ENCODE measurements at places on chromosomes 2 and 18.

DNA sequence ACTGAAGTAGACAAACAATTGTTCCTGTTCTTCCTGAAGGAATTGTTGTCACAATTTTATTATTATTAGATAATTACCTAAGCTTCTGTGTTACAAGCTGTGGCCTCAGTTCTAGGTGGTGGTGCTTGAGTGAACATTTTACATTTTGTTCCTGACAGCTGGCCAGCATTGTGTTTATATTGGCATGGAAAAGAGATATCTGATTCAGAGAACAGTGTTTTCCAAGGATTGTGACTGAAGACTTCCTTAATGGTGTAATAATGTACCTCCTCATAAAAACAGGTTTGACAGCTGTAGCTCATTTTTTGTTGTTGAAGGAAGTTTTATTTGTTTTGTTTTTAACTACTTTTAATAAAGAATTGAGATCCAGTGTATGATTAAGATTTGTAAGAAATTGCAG is 95.2 kb downstream of the EPB41L5 start:
- DNase-seq: no peak

- no peak for DNase-seq
Observed at GRCh38 chr2:158138255-158138654, 36.6 kb downstream of the UPP2 start.

GRCh38 chr2:126973745-126974144 is 75.1 kb downstream of the TEX51 start:
- DNase-seq: no peak

DNA sequence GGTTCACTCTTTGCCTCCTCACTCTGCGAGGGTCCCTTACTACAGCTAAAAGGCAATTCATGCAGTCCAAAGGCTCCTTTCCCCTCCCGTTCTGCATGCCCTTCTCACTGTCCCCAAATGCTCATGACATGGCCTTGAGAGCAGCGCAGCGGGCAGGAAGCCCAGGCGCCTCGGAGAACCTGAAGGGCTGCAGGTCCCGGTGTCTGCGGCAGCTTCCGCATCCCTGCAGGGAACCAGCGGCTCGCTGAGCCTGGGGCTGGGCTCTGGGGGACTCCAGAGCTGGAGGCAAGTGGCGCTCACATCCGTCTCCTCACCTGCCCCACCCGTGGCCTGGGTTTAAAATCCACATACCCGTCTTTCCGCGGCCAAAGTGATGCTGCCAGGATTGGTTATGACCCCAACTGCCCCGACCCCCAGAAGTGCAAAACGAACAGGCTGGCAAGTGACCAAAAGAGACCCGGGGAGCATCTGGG is 462 bp upstream of the CIDEA start:
- no peak for DNase-seq

DNA sequence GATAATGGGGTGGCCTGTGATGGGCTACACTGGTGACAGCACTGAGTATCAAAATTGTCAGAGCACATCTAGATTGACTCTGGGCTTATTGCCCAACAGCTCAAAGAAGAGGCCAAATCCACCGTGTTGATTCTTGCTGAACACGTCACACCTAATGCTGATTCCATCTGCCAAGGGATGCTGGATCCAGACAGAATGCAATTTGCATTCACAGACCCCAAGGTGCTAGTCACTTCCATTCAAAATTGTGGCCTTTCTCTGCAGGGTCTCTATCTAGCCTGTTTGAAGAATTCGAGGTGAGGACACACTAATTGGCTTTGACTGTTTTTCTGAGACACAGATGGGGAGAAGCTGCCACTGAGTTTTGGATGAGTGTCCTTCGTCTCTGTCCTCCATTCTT is 13.5 kb upstream of the GPR39 start:
- DNase-seq: no peak

DNA sequence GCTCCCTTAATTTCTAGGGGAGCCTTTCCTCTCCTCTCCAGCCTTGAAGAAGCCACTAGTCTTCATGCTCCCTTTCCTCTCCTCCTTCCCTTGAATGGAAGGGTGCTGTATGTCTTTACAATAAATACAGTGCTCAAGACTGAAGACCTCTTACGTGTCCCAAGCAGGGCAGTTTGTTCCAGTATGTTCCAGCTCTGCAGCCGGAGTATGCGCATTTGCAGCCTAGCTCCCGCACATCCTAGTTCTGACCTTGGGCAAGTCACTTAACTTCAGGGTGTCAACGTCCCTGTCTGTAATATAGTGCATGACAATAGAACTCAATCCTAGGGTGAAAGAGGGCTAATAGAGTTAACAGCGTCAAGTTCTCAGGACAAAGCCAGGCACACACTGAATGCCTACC is 208.0 kb downstream of the HAUS1 start:
- DNase-seq: no peak

DNA sequence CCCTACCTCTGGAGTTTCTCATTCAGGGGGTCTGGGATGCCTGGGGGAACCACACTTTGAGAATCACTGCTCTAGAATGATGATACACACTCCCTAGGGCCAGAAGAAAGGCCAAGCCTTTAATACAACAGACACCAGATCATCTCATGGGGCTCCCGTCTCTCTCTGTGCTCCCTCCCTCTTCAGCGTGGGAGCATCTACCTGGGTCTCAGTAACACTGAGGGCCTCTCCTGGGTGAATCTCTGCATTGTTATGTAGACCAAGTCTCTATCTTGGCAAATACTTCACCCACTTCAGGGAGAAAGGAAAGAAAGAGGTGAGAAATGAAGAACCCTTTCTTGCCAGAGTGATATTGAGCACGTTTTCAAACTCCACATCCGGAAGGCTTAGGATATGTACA is 146.8 kb upstream of the MSH6 start:
- DNase-seq: no peak

DNA sequence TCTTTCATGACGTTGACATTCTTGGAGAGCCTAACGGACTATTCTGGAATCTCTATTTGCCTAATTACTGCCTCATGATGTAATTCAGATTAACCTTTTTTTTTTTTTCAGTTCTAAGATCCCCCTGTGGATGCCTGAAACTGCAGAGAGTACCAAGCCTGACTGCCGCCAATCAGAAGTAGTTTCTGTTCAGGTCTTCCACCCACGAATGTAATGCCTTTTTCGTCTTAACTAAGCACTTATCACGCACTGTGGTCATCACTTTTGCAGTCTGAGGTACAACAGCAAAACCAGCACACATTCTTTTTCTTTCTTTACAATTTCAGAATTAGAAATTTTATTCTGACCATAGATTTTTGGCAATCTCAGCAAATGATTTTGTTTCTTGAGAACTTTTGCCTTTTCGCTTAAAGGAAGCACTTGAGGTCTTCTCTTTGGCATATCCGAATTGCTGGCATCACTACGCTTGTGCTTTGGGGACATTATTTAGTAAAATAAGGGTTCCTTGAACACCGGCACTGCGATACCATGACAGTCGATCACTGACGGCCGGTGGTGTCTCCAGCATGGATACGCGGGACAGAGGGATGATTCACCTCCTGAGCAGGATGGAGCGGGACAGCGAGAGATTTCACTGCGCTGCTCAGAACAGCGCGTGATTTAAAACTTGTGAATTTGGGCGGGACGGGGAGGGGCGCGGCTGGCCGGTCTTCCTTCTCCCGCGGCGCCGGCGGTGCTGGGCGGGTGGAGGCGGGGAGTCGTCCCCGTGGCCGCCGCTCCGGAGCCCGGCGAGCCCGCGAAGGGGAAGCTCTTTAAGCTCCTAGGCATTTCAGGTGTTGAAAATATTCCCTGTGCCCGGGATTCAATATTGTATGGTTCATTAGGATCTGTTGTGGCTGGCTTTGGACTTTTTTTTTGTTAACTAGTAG is 32.0 kb upstream of the GPR55 start:
- peak; percentile 78 for DNase-seq

All from H54 (cell line).